ENCODE measurements at places on chromosomes 1 and 21.

- DNase-seq: no peak
Observed at GRCh38 chr1:82452096-82452495, 651.4 kb downstream of the ADGRL2 start.

DNA sequence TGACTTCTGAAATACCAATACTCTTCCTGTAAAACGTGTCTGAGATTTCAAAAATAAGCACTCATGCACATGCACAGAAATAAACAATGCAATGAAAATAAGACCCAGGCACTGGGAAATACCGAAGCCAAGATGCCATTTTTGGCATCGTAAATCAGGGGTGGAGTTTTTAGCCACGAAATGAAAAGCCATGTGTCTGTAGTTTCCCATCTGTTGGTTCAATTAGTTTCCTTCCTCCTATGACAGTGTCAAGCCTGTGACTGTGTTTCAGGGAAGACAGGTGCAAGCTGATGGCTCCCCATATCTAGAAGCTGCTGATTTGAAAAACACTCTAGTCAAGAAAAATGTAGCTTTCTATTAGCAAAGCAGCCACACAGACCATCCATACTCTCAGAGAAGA lies 480.4 kb upstream of the CAMK1G start:
- DNase-seq: no peak

DNA sequence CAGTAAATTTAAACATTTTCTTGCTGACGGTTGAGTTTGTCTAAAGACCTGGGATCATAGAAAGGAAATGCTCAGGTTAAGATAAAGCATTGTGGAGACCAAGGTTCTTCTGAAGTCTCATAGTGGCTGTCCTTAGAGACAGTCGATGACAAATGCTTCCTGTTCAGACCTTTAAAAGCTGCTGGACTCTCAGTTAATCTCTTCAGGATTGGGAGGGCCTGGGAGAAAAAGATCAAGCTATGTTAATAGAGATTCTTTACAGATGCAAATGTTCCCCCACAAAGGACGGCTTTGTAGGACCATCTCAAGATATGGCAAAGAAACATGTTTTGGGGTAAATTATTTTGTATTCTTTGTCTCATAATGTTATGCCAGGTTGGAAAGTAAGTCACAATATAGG lies 124.7 kb upstream of the COL6A1 start:
- no peak for DNase-seq

- DNase-seq: peak; percentile 24
Observed at GRCh38 chr1:202167708-202168415, 7.5 kb upstream of the PTPN7 start.

- DNase-seq: peak; percentile 94
Observed at GRCh38 chr1:240399381-240399780, 212.6 kb downstream of the GREM2 start.

GRCh38 chr1:21756393-21757089 lies 26.4 kb downstream of the USP48 start:
- no peak for DNase-seq

- DNase-seq: no peak
Observed at GRCh38 chr1:47224676-47225399, 7.2 kb downstream of the TAL1 start.

DNA sequence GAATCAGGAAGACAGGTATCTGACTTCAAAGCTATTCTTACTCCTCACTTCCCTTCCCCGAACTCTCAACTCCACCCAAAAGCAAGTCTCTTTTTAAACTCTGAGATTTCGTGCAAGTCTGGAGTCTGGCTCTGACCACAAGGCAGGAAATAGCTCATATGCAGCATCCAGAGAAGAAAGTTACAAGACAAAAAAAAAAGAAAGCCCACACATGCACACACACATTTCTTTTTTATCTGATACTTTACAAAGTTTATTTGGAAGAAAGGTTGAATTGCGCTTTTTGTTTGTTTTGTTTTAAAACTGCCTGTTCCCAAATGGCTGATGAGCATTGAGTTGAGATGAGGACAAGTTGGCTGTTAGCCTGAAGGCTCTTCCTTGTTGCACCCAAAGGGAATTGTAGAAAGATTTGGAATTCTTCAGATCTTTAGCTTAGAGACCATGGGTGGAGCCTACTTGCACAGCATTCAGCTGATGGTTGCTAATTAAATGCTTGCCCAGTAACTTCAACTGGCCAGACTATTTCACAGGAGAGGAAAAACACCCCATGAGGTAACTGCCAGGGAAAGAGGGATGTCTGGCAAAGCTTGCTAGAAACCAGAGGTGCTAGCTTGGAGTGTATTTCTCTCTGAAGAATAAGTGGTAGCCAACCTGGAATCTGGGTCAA lies 490.3 kb downstream of the TTLL7 start:
- DNase-seq: peak; percentile 93

- peak; percentile 68 for DNase-seq
Observed at GRCh38 chr1:93328809-93329760, 16.6 kb upstream of the DR1 start.

DNA sequence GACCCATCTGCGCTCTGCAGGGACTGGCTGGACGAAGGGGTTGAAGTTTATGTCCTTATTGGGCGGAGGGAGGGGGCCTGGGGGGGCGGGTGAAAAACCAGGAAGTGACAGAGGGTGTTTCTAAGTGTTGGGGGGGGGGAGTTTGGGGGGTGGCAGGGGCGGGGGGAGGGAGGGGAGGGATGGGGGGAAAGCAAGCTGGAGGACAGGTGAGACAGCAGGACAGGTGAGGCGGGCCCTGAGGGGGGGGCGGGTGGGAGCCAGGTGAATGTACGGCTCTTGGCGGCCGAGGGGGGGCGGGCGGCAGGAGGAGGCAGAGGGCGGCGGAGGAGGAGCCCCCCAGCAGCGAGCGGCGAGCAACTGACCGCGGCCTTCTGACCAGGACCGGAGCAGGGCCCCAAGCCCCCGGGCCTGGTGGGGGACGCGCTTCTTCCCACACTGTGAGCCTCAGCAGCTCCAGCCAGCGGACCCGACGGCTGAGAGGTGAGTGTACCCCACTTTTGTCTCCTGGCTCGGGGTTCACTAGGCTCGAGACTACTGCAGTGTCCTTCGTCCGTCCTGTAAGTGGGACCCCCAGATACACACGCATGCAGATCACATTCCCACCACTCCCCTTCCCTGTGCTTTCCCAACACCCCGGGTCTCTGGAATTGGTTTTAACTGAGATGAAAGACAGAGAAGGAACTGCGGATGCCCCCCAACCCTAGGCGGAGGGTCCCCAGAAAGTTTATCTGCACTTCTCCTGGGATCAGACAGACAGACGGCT lies at the start of gene ZBTB7B:
TSS of gene ZBTB7B (plus strand) at position 339 of the 763 bp plus-strand sequence. CDS start 11,859 bp downstream, outside the sequence.
- DNase-seq: no peak

DNA sequence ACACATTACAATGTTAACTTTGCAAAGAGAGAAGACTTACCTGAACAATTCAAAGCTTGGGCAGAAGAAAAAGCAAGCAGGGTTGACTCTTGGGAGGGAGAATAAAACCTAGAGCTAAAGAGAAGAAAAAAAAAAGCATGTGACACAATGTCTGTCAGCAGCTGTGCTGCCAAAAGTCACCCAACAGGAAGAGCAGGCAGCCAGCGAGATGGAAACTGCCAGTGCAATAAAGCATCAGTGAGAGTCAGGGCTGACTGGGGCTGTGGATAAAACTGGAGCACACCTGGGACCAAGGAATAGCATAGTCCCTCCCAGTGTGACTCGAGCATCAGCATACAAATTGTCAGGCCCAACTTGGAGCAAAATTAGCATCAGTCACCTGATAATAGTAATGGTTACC lies 65.0 kb upstream of the SLC22A15 start:
- no peak for DNase-seq

- DNase-seq: no peak
Observed at GRCh38 chr1:79326875-79327274, 320.3 kb upstream of the ADGRL4 start.

DNA sequence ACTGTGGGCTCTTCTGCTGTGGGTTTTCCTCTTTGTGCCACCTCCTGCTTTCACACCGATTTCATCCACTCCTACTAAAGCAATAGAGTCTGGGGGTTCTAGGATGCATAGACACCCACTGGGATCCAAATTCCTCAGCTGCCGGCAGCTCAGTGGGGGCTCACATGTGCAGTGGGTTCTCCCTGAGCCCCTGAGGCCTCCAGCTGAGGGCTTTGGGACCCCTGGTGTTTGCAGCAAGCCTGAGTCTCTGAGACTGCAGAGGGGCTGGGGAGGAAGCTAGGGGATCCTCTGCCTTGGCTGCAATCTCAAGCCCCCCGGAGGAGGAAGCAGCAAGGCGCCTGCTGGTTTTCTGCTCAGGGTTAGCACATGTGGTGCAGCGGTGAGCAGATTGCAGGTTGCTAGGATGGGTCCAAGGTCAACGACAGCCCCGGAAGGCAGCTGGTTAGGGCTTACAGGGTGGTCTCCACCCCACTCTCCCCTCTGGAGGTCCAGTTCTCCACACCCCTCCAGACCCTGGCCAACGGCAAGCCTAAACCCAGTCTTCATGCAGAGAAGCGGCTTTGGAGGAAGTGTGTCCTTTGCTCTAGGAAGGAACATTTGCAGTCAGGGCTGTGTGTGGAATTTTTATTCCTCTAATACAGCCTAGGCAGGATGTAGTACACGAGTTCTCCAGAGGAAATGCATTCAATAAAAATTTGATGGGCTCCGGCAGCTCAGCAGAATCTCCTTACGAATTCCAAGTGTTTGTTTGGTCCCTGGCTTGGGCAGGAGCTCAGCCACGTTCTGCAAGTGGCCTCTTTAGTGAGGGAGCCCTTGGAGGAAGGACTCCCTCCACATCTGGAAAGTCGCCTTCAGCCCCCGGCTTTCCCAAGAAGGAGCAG lies 269.1 kb upstream of the VAMP3 start:
- no peak for DNase-seq

DNA sequence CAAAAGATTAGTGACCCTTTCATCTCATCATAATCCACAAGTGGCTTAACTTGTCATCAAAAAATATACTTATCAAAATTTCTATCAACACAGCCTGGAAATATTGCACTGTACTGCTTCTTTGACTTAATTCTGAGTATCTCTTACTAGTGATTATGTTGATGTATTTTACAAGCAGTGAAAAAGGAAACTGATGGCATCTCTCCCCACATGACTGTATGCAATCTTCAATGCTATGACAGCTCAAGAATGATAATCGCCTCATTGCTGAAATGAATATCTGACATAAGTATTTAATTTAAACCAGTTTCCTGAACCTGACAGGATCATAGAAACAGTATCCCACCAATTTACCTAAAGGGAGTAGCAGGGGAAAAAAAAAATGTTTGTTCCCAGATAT lies 79.5 kb downstream of the DPYD start:
- no peak for DNase-seq

DNA sequence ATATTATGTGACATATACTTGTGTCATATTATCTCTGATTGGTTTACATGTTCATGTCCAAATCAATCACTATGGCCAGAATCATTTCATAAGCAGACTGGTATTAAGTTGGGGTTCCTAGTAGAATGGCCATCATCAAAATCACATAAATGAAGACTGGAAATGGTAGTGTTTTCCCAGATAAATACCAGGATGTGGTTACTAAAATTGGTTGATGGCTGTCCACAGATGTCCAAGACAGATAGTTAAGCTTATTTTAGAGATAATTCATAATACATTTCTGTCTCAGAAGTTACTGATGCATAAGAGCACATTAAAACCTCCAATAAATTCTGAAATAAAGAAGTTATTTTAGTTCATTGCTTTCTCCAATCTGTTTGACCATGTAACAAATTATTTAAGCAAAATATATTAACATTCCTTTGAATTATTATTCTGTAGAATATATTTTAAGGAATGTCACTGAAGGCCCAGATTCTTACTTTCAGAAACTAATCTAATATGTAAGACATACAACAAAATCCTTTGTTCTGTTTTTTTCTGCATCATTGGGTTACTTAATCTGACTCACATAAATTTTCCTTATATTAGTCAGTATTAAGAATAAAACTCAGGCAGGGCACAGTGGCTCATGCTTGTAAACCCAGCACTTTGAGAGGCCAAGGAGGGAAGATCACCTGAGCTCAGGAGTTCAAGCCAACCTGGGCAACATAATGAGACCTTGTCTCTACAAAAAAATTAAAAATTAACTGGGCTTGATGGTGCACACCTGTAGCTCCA lies 483.9 kb downstream of the PTPRC start:
- DNase-seq: peak; percentile 43

DNA sequence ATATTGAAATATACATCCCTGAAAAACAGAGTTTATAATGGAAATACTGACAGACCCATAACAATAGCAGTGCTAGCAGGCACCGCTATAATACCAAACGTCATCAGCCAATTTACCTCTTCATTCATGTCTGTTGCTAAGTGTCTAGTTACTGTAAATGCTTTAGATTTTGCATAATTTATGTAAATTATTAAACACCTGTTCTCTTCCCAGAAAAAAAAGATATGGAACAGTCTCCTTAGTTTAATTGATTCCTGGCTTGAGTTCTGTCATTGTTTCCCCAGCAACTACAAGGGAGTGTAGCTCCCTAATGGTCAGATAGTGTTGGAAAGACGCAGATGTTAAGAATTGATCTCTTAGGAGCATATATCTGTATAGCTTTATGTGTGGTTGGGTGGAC lies 817.9 kb upstream of the ADGRL2 start:
- no peak for DNase-seq

- DNase-seq: no peak
Observed at GRCh38 chr1:207811920-207812720, 60.3 kb downstream of the CD46 start.

DNA sequence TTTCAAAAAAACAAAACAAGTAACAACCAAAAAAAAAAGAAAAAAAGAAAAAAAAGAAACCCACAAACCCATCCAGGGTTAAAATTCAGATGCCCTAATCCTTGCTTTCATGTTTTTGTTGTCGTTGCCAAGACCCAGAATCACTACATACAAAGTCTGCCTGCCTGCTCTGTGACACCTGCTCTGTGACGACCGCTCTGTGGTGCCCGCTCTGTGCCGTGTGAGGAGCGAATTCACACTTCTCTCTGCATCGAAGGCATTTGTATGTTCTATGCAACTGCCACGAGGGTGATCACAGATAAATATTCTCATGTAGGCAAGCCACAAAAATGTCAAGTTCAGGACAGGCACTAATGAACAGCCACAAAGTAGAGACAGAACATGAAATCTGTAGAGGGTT lies 178.6 kb downstream of the SLC45A1 start:
- DNase-seq: no peak

DNA sequence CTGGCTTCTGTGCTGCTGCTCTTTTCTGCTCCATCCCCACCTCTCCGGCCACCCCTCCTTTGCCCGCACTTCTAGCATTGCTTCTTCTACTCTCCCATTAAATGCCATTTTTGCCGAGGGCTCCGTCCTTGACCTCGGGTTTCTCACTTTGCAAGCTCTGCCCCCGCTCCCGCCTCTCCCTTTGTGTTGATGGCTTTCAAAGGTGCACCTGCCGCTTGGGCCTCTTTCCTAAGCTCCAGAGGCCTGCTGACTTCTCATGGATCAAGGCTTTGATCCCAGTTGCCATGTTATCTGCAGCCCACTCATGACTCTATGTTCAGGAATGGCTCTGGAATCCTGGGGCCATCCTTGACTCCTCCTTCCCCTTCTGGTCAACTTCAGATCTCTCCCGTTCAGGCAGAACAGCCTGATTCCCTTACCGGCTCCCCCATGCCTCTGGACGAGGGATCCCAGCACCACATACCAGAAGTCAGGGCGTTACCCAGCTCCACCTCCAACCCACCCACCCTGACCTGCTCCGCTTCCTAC lies 54.3 kb downstream of the TLR5 start:
- no peak for DNase-seq

All from fibroblast of skin of right quadriceps (primary cell).